ENCODE measurements at places on chromosomes 12 and 14. TPM values are rescaled to one million over a fixed set of nuclear protein-coding genes. Genes with fewer than 3 reads are reported as not detected.
A peak's percentile ranks its signal among the peaks of the same experiment; 100 is the strongest.

DNA sequence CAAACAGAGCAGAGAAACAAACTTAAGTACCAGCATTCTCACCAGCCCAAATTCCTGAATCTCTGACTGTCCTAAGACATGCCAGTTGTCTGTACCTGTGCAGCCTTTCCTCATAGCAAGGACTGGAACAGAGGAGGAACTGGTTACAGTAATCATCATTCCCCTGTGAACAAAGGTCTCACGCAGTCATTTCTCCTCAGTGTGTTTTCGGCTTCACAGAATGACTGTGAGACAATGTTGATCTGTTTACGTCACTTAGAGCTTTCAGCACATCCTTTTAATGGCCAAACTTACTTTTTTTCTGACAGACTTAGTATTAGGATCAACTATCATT, 169.0 kb downstream of the FBXL14 start:
- DNase-seq = no peak

DNA sequence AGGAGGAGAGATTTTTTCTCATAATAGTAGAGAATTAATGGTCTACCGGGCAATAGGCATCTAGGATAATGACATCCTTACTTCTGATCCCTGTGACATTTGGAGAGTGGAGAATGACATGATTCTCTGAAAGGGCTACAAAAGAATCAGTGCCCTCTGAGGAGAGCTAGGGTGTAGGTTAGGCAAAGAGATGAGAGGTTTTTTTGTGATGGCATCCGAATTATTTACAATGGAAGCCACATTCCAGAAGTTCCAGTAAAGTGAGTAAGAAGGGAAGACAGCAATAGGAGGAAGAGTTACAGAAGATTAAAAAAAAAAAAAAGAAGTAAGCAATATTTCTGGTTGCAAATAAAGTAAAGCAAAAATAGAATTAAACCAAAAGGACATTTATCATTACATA, 478.0 kb downstream of the RMST start:
- no peak for DNase-seq

The AHSA1 gene
- 36.0 TPM for polyA plus RNA-seq

DNA sequence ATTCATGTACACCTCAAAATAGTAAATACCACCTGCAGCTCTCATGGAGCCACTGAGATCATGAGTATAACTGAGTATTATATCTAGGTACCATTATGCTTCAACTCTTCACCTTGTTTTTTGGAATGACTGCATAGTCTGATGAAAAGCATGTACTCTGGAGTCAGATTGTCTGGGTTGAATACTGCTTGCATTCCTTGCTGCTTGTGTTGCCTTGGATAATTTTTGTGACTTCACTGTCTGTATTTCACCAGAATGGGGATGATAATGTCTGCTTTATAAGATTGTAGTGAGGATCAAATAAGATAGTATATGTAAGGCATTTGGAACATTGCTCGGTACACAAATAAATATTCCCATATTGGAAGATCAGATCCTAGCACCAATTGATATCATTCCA, 54.2 kb downstream of the SUSD6 start:
- no peak for DNase-seq

DNA sequence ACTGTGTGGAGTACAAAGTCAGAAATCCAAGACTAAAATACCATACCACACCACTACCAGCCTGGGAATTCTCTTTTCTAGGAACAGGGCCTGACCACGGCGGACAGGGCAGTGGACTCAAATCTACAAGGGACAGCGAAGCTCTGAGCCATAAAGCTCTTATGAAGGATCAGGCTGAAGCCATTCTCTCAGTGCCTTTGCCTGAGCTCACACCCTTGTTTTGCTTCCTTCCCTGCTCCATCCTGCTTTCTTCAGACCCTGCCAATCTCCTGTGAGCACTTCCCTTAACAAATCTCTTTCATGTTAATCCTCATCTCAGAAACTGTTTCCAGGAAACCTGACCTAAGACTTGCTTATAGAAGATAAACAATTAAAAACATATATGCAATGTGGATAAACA, 398.5 kb downstream of the MDGA2 start:
- DNase-seq = no peak

DNA sequence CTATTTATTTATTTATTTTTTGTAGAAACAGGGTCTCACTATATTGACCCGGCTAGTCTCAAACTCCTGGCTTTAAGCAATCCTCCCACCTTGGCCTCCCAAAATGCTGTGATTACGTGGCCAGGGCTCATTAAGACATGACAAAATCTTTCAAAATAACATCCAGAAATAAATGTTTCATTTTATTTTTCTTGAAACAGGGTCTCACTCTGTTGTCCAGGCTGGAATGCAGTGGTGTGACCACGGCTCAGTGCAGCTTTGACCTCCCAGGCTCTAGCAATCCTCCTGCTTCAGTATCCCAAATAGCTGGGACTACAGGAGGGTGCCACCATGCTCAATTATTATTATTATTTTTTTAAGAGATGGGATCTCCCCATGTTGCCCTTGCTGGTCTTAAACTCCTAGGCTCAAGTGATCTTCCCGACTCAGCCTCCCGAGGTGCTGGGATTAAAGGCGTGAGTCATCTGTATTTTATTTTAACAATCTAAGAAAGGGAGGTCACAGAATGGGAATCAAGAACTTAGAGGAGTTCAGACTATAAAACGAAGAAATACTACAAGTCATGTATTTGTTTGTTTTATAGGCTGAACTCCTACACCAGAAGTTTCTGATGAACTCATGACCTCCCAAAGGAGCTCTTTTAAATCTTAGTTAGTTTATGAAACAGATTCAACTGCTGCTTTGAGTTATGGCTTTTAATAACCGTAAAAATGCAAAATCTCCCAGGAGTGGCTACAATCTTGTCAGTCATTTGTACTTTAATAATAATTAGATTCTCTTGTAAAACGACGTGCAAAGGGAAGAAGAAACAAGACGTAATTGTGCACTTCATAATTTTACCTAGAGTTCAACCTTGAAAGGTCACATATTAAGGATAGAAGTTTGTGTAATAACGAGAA, 2.1 kb upstream of the TMEM263 start:
- DNase-seq = no peak

DNA sequence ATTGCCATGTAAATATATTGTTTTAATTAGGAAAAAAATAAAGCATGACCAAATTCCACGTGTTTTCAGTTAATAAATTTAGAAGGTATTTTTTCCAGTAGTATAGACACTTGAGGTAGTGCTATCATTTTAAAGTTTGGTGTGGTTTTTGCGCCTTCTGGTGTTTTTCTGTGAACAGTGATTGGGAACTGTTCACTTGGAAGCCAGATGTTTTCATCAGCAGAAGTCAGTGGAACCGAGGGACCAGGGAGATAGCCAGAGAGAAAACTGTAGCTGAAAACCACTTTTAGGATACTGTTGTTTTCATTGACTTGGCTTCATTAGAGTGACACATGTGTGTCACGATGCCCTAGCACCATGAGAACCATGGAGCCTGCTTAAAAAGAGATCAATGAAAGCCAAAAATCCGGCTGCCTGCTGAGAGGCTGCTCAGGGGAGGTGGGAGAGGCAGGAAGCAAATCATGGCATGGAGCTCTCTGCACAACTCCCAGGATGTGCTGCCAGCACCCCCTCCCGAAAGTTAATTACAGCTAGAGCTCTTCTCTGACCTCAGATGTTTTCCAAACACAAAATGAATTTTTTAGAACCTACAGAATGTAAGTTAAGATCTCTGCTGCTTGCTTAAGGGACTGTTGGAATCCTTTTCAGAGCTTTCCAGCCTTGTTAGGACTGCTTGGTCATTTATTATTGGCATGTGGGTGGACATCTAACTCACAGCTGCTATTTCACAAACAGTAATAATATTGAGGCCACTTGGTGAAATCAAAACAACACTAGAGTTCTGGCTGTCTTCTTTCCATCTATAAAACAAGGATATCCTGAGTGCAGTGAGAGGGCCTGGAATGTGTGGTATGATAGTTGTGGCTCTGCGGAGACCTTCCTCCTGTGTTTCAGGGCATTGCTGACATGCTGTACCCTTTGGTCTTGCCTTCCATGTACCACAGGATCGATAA, 192.3 kb downstream of the ANO4 start:
- DNase-seq = no peak

DNA sequence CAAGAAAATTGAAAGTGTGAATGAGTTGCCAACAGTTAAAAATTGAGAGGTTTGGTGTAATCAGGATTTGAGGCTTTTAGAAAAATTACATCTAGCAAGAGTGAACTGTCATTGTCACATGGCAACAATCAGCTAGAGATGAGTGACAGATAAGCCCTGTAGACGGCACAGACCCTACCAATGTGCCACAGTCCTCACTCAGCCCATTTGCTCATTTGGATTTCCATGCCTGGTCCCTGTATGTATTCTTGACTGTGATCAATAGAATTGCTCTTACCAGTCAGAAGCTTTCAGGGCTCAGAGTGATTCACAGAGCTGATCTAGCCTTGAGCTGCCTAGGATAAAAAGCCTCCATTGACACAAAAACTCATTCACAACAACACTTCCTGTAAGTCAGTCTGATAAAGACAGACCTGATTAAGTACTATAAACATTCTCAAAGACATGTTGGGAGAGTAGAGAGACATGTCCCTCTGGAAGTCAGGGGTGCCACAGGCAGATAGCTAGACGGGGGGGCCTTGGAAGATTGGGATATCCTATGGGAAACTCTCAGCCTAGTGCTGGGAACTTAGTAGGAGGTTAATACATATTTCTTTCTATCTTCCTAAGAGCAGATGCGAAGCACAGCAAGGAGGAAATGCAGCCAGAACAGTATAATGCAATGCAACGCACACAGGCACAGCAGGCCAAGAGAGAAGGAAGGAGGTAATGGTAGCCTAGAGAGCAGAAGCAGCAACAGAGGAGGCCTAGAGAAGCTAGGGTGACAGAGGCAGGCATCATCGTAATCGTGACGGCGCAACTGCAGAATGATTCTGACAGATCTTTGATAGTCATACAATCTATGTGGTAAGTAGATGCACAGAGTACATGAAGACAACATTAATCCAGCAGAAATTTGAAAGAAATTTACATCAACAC, 2.0 kb upstream of the PELI2 start:
- no peak for DNase-seq

GRCh38 chr14:100687386-100687785, 39.3 kb upstream of the DLK1 start:
- DNase-seq = no peak

The KCNJ8 gene
- 19.4 TPM for polyA plus RNA-seq

DNA sequence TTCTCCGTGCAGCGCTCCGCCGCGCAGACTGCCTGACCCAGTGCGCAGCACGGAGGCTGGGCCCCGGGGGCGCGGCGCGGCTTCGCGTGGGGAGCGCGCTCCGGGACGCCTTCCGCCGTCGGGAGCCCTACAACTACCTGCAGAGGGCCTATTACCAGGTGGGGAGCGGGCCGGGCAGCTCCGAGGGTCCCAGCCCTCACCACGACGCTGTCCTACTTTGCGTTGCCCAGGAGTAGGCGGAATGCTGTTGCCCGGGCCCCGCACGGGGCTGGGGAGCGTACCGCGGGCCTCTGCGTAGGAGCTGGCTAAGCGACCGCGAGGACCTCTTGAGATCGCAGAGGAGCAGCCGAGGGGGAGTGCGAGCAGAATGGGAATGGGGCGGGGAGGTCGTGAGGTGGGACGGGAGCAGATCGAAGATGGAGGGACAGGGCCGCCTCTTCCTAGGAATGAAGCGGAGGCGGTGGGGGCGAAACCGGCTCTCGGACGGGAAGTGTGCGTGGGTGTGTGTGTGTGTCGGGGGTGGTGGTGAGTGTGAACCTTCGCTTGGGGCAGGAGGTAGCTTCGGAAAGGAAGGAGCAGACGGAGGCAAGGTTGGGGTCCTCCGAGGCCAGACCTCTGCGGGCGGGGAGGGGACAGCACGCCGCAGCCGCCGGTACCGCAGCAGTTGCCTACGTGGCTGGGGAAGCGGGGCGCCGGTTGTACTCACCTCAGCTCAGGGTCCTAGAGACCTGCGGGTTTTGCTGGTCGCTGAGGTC, 751 bp downstream of the P3H3 start:
- DNase-seq = peak; percentile 62

DNA sequence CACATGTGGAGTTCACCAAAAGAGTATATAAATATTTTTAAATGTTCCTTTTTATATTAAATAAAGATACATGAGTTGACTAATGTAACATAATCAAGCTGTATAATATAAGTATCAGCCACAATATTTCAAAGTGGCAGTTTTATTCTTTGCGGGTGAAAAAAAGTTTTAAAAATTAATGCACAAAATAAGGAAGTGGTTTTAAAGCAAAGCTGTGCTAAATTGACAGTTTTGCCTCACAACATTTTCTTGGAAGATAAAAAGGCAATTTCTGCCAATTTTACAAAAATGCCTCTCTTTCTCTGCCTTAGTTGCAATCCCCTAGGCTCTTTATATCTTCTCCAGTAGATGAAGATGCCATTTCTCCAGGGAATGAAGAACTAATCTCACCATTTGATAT, 719.1 kb downstream of the C12orf50 start:
- no peak for DNase-seq

GRCh38 chr12:91722072-91722471, 423.6 kb downstream of the BTG1 start:
- DNase-seq = no peak

The RAPGEF3 gene
- polyA plus RNA-seq = 51.4 TPM

The SMCO2 gene
- not detected for polyA plus RNA-seq

DNA sequence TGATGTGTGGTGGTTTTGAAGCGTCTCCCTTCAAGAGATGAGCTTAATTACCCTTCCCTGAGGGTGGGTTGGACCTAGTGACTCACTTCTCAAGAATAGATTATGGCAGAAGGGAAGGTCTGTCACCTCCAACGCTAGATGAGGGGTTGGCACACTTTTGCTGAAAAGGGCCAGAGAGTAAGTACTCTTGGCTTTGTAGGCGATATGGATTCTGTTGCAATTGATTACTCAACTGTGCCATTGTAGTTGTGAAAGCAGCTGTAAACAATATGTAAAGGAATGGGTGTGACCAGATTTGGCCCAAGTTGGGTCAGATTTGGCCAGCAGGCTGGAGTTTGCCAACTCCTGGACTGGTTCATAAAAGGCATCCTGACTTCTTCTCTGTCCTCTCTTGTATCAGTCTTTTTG, 53.3 kb downstream of the SMIM41 start:
- DNase-seq = no peak

GRCh38 chr12:47216150-47216677, 136.5 kb upstream of the AMIGO2 start:
- DNase-seq = peak; percentile 48

- no peak for DNase-seq
Observed at GRCh38 chr14:101757064-101757838, 4.3 kb upstream of the PPP2R5C start.

The SERPINA9 gene
- not detected for polyA plus RNA-seq

DNA sequence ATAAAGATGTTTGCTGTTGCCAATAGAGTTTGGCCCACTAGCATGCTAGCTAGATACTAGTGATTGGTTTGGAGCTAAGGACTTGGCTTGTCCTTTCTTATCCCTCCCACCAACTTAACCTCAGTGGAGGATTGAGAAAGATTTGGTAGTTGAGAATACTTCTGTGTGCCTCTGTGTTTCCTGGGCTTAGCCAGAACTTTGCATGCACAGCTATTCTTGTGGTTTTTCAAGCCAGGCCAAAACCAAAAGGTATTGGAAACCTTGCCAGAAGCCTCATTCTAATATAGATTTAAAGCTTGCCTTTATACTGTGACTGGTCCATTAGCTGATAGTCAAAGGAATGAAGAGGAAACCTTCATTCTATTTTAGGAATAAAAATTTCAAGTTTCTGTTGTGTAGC, 188.5 kb downstream of the CCDC91 start:
- DNase-seq = no peak

GRCh38 chr12:119171291-119171690, 7.4 kb upstream of the HSPB8 start:
- DNase-seq = no peak
